Smooth muscle cell of bladder (primary cell): ENCODE measurements at places on chromosomes 2 and 18. TPM values are rescaled to one million over a fixed set of nuclear protein-coding genes. Genes with fewer than 3 reads are reported as not detected.

PID1 gene
- total RNA-seq = 28.3 and 36.1 TPM in 2 replicates

OSBPL6 gene
- total RNA-seq = 1.1 and 1.4 TPM in 2 replicates

NCL gene
- 117 and 198 TPM in 2 replicates for total RNA-seq

RESP18 gene
- total RNA-seq = not detected in 2 replicates

RELCH gene
- total RNA-seq = 22.8 and 24.9 TPM in 2 replicates

SPAST gene
- total RNA-seq = 20.1 and 22.6 TPM in 2 replicates

EMX1 gene
- total RNA-seq = not detected in 2 replicates

CAPN14 gene
- total RNA-seq = under 0.01 and 0.09 TPM in 2 replicates

TGFA gene
- total RNA-seq = under 0.01 and 0.28 TPM in 2 replicates

COL4A4 gene
- total RNA-seq = 0.14 and 0.65 TPM in 2 replicates

KANSL1L gene
- total RNA-seq = 12.5 and 18.6 TPM in 2 replicates

DTNA gene
- 7.4 and 11.7 TPM in 2 replicates for total RNA-seq

NCKAP5 gene
- 1.2 and 4.3 TPM in 2 replicates for total RNA-seq

EPB41L5 gene
- 13.7 and 15.5 TPM in 2 replicates for total RNA-seq

CYP26B1 gene
- total RNA-seq = 0.14 and 0.18 TPM in 2 replicates

B3GNT7 gene
- under 0.01 and 0.18 TPM in 2 replicates for total RNA-seq

CRYGD gene
- not detected in 2 replicates for total RNA-seq

CD226 gene
- total RNA-seq = 0.85 and 1.2 TPM in 2 replicates

ALLC gene
- not detected in 2 replicates for total RNA-seq

FSHR gene
- total RNA-seq = not detected in 2 replicates

PLCL1 gene
- 1.1 and 2.2 TPM in 2 replicates for total RNA-seq

IGFBP5 gene
- total RNA-seq = 928 and 1,359 TPM in 2 replicates

FBXO36 gene
- 2.3 and 3.8 TPM in 2 replicates for total RNA-seq

FBXO48 gene
- 0.28 TPM in 2 replicates for total RNA-seq

CCDC102B gene
- 45.7 and 63.3 TPM in 2 replicates for total RNA-seq

DSG1 gene
- not detected in 2 replicates for total RNA-seq

KIF5C gene
- total RNA-seq = under 0.01 and 0.09 TPM in 2 replicates

IL36RN gene
- 0.09 TPM in 1 of 2 replicates, not detected in the other for total RNA-seq

DES gene
- total RNA-seq = 0.71 and 3.7 TPM in 2 replicates

CTNNA2 gene
- total RNA-seq = not detected in 2 replicates

ID2 gene
- 164 and 461 TPM in 2 replicates for total RNA-seq

C1QL2 gene
- not detected in 2 replicates for total RNA-seq

UGT1A5 gene
- total RNA-seq = not detected in 2 replicates

ERFE gene
- total RNA-seq = 1.7 and 7.3 TPM in 2 replicates

DLX1 gene
- total RNA-seq = not detected in 2 replicates

SMYD1 gene
- total RNA-seq = not detected in 2 replicates
